ENCODE measurements at places on chromosomes 4 and X. TPM values are rescaled to one million over a fixed set of nuclear protein-coding genes. Genes with fewer than 3 reads are reported as not detected.

SPACA5 gene
- not detected for total RNA-seq

SLC38A5 gene
- total RNA-seq: 2.4 TPM

WDR1 gene
- 142 TPM for total RNA-seq

EOLA2 gene
- 38.4 TPM for total RNA-seq

FANCB gene
- total RNA-seq: 3.8 TPM

MAGEA2 gene
- not detected for total RNA-seq

MGAT4D gene
- total RNA-seq: not detected

SLITRK4 gene
- 2.7 TPM for total RNA-seq

ITM2A gene
- total RNA-seq: 42.9 TPM

DNA sequence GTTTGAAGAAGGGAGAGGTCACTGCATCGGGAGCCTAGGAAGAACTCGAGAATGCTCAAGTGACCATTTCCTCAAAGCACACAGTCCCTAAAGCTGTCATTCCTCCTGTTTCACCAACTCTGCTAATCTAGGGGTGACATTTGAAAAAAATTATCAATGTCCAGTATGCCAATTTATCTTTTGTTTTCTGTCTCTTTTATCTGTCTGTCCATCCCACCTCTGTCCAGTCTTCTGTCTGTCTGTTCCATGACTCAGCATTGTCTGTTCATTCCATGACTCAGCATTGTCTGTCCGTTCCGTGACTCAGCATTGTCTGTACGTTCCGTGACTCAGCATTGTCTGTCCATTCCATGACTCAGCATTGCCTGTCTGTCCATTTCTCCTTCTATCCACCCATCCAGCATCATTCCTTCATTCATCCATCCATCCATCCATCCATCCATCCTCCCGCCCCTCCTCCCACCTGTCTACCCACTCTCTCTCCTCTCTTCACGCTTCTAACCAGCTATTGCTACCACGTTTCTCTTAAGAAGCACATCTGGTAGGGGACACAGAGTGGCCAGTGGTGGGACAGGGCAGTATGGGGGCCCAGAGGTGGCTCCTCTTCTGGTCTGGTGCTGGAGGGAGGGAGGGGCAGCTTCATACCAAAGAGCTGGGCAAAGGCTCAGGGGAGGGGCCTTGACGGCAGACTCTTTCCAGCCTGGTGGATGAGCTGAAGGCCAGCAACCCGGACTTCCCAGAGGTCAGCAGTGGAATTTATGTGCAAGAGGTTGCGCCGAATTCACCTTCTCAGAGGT is 34.1 kb downstream of the HTRA3 start:
- DNase-seq: no peak

GRCh38 chr4:75939890-75940691 is 722 bp downstream of the NAAA start:
- DNase-seq: peak; percentile 49

DNA sequence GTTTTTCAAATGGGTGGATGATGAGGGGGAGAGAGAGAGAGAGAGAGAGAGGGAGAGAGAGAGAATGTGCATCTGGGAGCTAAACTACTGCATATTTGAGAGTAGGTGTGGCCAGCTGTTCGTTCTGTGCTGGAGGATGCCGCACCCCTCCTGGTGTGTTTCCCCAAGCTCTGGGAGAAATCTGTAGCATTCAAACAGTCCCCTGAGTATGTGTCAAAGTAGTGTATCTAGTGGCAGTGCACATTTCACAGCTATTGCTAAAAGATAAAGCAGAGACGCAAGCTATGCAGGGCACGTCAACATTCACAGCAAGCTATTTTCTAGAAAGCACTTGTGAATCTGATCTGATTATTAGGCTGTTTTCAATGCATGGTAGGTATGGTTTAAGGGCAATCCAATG is 83.5 kb upstream of the LIMCH1 start:
- no peak for DNase-seq

DNA sequence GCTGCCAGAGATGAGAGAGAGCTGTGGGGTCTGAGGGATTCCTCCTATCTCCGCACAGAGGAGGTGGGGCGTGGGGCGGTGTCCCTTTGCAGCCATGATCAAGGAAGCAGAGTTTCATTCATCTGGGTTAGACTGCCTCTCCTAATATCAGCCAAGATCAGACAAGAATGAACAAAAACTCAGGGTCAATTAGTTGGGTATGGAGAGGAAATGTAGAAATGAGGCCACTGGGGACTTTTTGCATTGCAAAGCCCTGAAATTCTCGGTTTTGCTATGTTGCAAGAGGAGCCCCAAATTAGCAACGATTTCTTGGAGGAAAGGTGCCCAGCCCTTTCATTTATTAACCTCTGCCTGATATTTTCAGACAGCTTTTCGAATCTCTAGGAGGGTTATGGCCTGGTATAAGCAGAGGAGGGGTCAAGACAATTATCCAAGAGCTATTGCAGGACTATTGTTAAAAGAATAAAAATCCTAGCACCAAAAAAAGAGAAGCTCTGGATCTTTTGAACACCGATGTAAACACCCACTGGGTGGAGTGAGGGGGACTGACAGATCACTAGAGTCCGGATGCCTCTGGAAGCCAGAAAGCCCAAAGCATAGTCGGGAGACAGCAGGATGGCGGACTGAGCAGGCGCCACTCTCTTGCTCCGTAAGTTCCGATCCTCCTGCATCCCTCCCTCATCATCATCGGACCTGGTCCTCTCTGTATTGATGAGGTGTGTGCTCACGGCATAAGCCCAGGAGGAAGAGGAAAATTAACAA is 34.4 kb upstream of the ACSL1 start:
- no peak for DNase-seq

- no peak for DNase-seq
These were observed 217.3 kb downstream of the SPANXN1 start for GRCh38 chrX:145464650-145465049.

- DNase-seq: no peak
These were observed 9.9 kb upstream of the CLTRN start for GRCh38 chrX:15674514-15674840.

- DNase-seq: no peak
These were observed 325.6 kb upstream of the ATOH1 start for GRCh38 chr4:93502991-93503390.

GRCh38 chr4:140046543-140046942 is 107.4 kb downstream of the MAML3 start:
- DNase-seq: no peak

DNA sequence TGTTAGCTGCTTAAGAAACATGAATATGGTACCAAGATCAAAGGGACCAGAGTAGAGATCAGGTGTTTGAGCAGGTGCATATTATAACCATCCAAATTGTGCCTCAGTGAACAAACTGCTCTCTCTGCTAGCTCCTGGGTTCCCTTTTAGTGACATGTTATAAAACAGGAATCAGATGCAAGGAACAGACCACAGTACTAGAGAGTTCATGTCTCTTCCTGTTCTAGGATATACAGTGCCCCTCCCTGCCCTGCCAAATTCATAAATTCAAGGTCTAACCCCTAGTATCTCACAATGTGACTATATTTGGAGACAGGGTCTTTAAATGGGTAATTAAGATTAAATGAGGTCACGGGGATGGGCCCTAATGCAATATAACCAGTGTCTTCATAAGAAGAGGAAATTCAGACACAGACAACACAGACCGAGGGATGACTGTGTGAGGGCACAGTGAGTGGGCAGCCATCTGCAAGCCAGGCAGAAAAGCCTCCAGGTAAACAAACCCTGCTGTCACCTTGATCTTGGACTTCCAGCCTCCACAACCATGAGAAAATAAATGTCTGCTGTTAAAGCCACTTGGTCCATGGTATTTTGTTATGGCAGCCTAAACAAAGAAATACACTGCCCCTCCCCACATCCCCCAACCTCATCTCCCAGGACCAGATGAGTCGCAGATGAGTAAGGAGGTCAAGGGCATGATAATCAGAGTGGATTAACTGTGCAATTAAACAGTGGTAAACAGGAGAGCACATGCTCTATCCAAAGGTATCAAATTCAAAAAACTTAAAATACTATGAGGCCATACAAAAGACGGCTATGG is 82.5 kb downstream of the RBM47 start:
- no peak for DNase-seq

- no peak for DNase-seq
These were observed 12.2 kb downstream of the MGAT4D start for GRCh38 chr4:140485939-140486338.

- peak; percentile 15 for DNase-seq
These were observed at the start of gene KCND1 for GRCh38 chrX:48971249-48972219. Gene KCND1, minus strand, starts transcription at chrX:48971844. Its CDS starts 1,573 bp downstream, at chrX:48970271.

GRCh38 chr4:94306713-94307112 is 35.9 kb downstream of the HPGDS start:
- DNase-seq: no peak

DNA sequence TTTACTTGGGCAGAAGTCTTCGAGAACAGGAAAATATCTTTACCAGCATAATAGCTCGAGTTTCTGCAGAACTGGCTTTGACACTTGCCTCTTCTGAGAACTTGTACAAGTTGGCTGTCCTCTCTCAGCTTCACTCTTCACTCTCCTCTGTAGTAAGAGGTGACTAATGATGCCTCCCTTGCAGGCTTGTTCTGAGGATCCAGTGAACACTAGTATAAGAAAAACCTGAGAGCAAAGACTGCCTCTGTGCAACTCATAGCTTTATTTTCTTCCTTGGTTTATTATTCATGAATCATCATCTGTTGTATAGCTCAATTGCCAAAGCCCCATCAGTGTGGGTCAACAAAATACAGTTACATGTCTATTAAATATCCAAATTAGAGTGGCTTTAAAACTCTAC is 266.7 kb upstream of the CLNK start:
- no peak for DNase-seq

DNA sequence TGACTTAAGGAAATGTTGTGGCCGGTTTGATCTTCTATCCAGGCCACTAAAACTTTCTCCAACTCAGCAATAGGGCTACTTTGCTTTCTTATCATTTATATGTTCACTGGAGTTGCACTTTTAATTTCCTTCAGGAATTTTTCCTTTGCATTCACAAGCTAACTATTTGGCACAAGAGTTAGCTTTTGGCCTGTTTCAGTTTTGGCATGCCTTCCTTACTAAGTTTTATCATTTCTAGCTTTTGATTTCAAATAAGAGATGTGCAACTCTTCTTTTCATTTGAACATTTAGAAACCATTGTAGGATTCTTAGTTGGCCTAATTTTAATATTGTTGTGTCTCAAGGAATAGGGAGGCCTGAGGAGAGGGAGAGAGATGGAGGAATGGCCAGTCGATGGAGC is 79.8 kb upstream of the TLL1 start:
- DNase-seq: no peak
